ENCODE measurements at places on chromosomes 13 and 19.

DNA sequence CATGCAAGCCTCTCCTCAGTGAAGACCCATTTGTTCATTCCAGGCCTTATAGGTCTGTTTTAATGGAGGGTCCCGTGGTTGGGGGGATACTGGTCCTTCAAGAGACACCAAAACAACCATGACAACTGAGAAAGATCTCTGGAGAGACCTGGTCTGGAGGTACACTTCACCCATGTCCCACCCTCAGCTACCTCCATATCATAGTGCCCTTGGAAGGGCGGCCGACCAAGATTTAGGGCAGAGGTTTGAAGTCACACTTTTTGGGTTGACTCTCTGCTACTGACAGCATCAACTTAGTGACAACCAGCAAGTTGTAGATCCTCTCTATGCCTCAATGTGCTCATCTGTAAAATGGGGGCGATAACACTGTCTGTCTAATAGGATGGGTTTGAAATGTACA lies 177.3 kb downstream of the TSHZ3 start:
- DNase-seq: no peak

DNA sequence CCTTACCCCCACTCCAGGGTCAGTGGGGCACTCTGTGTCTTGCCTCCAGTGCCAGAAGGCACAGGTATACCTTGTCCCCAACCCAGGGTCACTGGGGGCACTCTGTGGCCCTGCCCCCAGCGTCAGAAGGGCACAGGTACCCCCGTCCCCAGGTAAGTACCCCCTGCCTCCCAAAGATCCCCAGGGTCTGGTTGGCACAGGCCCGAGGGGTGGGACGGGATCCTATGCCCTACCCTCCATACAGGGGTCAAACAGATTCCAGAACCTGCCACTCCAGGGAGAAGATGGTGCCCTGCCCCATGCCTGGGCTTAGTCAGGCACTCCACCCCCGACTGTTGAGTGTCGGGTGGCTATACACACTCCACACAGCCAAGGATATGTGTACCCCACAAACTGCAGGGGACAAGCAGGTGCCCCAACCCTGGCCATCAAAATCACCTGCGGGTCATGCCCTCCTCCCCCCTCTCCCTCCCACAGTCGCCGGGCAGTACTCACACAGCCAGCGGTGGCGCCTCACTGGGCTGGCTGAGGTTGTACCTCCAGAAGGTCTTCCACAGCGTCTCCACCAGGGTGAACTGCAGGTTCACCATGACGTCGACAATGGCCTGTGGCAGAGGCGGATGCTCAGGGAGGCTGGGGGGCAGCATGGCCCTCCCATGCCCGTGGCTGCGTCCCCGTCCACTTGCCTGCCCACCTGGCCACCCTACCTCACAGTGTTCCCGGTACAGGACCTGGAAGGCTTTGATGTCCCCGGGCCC lies 13.8 kb downstream of the DCAF15 start:
- no peak for DNase-seq

GRCh38 chr19:17184371-17184841 lies 30.8 kb upstream of the USE1 start:
- DNase-seq: peak; percentile 52

DNA sequence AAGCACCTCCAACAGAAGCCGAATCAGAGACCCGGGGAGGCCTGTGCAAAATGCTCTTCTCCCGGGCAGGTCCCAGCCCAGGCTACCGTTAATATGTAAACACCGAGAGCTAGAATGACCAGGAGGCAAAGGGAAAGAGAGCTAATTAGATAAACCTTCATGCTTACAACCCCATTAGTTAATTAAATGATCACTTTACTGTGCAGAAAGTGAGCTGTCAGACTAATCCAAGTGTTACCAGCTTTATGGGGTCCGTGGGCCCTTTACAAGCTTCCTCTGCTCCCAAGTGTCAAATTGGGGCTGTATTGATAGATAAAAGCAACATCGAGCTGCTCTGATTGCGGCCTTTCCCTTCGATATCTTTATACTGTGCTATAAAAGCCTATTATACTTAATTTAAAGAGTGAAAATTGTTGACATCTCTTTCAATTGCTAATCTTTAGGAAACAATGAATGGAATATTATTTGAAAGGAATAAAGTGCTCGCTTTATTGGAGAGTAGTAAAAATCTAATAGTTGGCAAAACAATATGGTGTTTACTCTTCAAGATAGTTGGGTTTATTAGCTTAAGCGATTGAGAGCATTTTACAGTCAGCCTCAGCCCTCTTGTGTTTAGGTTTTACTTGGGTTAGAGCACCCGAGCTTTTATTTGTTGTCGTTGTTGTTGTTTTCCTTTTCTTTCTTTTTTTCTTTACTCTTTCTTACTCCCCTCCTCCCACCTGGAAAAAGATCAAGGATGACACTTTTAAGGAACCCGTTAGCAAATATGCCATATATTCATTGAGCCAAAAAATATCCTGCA lies 189.3 kb upstream of the GPR12 start:
- no peak for DNase-seq

GRCh38 chr13:54029226-54029625 lies 1000.6 kb downstream of the OLFM4 start:
- peak; percentile 98 for DNase-seq

DNA sequence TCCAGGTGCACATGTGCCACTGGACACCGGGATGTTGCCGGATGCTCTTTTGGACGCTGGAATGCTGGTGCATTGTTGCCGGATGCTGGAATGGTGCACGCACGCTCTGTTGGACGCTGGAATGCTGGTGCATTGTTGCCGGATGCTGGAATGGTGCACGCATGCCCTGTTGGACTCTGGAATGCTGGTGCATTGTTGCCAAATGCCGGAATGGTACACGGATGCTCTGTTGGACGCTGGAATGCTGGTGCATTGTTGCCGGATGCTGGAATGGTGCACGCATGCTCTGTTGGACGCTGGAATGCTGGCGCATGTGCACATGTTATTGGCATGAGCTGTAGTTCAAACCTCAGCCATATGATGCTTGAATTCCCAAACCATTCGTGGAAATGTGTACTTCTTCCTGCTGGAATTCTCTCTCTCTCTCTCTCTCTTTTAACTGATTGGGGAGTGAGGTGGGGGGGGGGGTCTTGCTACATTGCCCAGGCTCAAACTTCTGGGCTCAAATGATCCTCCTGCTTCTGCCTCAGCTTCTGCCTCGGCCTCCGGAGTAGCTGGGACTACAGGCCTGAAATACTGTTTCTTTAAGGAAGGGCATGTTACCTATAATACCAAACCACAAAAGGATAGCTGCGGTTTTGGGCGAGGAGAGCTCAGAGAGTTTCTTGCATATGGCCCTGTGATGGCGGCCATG lies 1.2 kb upstream of the MCF2L start:
- DNase-seq: no peak

GRCh38 chr13:113884821-113885220 lies 20.9 kb upstream of the GAS6 start:
- no peak for DNase-seq

GRCh38 chr13:91211510-91211909 lies 136.0 kb upstream of the MIR17HG start:
- no peak for DNase-seq

DNA sequence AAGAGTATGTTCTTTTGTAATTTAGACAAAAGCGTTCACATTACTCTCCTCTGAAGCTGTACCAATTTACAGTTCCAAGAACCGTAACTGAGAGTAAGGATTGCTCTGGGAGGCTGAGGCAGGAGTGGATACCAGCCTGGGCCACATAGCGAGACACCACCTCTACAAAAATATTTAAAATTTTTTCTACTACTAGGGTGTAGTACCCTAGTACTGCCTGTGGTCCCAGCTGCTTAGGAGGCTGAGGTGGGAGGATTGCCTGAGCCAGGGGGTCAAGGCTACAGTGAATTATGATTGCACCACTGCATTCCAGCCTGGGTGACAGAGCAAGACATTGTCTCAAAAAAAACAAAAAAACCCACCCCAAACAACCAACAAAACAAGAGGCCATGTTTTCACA lies 12.1 kb upstream of the CYP2A6 start:
- no peak for DNase-seq

- no peak for DNase-seq
These were observed 3.7 kb downstream of the SNRPA start for GRCh38 chr19:40754611-40755247.

DNA sequence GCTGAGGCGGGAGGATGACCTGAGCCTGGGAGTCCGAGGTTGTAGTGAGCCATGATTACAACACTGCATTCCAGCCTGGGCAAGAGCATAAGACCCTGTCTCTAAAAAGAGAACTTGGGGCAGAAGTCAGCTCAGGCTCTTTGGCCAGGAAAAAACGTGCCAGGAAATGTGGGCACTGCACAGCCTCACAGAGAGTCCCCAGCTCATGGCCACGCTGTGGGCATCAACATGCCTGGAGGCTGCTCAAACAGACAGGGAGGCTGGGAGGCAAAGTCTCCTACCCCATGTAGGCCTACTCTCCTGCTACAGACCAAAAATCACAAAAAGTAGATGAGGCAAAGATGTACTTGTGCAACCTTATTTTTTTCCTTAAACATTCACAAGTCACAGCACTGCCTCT lies 49.4 kb downstream of the PEPD start:
- no peak for DNase-seq

DNA sequence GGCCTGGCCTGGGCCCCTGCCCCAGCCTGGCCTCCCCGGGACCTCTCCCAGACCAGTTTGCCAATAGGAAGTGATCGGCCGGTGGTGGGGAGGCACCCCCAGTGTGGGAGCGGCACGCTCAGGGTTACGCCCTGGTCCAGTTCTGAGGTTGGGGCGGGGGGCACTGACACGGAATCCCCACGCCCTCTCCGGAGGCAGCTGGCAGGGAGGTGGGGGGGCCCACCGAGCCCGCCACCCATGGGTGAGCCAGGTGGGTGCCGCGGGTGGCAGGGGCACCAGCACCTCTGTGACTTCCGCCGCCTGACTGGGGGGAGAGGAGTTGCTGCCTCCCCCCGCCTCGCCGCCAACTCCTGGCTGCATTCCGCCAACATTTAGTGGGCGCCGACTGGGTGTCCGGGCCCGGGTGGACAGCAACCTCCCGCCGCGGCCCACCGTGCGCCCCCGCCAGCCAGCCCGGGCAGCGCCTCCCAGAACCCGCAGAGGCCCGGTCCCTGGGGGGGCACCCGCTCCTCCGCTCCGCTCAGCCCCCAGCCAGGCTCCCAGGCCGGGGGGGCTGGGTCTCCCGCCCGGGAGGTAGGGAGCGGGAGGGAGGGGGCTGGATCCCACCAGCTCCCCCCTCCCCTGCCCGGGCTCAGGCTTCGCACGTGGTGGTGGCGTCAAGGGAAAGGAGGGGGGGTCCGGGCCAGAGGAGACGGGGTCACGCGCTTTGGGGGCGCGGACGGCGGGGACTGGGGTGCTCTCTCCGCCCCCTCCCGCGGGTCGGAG lies 2.0 kb downstream of the ZBTB7A start:
- DNase-seq: no peak

- no peak for DNase-seq
These were observed 169.7 kb downstream of the KLF5 start for GRCh38 chr13:73228546-73228945.

GRCh38 chr19:44707794-44708193 lies 8.8 kb downstream of the CEACAM16 start:
- no peak for DNase-seq

DNA sequence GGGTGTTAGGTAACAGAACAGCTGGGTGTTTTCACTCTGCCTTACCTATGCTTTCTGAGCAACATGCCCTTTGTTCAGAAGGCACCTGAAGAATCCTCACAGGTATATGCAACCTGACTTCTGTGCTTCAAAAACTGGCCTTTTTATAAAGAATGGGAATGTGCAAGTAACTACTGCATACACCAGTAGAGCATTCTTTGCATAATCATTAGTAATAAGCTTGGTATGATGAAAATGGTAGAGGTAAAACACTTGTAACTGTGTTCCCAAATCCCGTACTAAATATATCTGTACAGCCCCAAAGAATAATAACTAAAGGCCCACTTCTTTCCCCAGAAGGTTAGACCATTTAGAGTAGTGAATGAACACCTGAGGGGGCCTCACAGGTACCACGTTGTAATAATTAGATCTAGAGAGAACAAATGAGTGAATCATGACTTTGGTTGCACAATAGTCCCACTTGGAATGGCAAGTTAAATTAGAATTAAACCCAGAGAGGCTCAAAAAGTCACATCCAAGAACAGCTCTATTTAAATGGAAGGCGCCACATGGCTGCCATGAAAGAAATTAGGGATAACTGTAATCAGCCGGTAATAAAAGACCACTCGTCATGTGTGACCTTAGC lies 413.9 kb downstream of the KLF12 start:
- no peak for DNase-seq

- no peak for DNase-seq
These were observed 43.1 kb upstream of the CNMD start for GRCh38 chr13:52782471-52783448.

- DNase-seq: no peak
These were observed 7.4 kb downstream of the RRAS start for GRCh38 chr19:49632576-49632975.

- DNase-seq: peak; percentile 68
These were observed 12.0 kb downstream of the ELF1 start for GRCh38 chr13:41006978-41007743.

- no peak for DNase-seq
These were observed 10.2 kb downstream of the ACTMAP start for GRCh38 chr19:40739871-40740703.

GRCh38 chr19:50417111-50418081 lies 1.3 kb upstream of the SPIB start:
- DNase-seq: no peak

DNA sequence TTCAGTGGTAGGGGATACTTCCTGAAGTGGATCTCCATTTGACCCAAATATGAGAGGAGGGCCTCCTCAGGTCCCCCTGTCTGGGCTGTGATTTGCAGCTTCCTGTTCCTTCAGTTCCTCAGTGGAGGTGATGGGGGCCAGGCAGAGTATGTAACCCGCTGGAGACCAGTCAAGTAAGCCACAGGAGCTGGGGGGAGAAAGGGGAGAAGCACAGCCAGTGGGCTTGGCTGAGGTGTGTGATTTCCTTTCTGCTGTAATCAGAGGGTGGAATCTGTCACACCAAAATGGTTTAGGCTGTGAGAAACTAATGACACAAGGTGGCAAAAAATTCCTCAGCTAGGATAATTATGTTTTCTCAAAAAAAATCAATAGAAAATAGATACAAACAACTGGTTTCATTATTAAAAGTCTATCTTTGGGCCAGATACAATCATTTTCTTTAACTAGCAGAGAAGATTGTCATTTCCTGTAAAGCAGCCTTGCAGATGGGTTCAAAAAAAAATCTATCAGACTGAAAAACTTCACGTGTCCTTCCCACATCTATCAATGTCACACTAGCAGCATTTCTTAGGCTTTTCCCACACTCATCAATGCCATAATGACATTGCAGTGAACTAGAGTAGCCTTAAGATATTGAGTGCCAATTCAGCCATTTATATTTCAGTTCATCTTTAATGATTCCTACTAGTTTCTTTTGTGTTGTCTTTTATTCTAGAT lies 1660.3 kb downstream of the EFNB2 start:
- DNase-seq: no peak

DNA sequence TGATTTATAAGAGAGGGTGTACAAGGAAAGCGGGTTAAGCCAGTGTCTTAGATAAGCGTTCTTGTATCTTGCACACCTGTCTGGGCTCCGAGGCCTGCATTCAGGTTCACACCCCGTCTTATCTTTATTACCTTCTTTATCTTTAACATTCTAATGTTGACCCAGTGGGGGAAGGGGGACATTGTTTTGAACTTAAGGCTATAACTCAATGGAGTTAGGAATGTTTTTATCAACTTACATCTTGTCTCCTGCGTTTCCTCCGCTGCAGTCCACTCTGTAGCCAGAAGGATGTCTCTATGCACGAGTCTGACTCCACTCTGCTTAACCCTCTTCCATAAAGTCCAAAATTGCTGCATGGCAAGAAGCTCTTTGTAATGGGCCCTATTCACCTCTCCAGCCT lies 71.2 kb downstream of the FGF9 start:
- DNase-seq: no peak
